Ascending aorta (tissue), 2 donors: ENCODE measurements at places on chromosomes 7 and 10. TPM values are rescaled to one million over a fixed set of nuclear protein-coding genes. Genes with fewer than 3 reads are reported as not detected.

Gene FAM237B
- total RNA-seq, result not detected

GRCh38 chr7:106216923-106217542, 67.8 kb downstream of the NAMPT start:
- peak; percentile 86 for DNase-seq
- H3K27me3 ChIP-seq, result no peaks in the 10 kb centered on the region

Gene ECHDC3
- 12.2 TPM for total RNA-seq

DNA sequence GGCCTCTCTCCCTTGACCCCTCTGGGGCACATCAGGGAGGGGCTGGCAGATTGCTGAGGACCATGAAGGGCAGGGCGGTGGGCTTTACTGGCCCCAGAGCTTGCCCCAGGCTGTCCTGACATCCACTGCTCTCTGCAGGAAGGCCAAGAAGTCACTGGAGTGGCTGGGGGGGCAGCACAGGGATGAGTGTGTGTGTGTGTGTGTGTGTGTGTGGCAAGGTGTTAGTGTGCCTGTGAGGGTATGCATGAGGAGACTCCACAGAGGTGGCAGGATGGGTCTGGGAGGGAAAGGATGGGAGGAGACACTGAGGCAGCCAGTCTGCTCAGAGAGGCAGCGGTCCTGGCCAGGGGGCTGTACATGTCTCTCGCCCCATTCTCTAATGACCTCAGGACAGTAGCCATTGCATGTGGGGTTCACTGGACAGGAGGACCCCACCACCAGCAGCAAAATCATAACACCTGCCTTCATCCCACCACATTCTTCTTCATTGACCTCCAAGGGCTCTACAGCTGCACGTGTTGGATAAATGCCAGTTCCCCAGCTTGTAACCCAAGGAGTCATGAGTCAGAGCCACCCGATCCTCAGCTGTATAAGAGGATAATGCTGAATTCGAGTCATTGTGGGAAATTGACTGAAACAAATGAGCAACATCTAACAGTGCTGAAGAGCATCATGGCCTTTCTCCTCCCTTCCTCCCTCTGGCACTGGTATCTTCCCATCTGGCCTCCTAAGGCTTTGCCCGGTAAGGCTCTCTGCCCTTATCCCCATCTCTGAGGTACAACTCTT, 720.5 kb downstream of the GRID1 start:
- no peaks in the 10 kb centered on the region for H3K27me3 ChIP-seq
- H3K27ac ChIP-seq, result no peak overlapping the region

GRCh38 chr10:11573497-11573896, 38.0 kb downstream of the USP6NL start:
- H3K27ac ChIP-seq, result no peak overlapping the region
- H3K4me1 ChIP-seq, result no peaks in the 10 kb centered on the region
- no peaks in the 10 kb centered on the region for H3K27me3 ChIP-seq
- H3K36me3 ChIP-seq, result no peaks in the 10 kb centered on the region

DNA sequence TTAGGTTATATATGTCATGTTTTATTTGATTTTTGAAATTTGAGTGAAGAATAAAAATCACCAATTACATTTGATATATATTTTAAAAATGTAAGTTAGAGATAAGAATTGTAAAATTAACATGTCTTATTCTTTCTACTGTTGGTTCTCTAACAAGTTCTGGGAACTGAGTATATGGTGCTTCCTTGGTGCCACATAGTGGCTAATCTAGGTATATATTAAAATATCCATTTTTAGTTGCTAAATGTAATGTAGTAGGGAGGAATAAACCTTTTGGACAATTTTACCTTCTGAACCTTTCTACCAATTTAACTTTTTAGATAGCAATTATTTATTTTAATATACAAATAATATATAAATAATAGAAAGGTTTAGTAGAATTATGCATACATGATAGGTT, 17.5 kb downstream of the CFAP69 start:
- no peak overlapping the region for H3K27ac ChIP-seq
- H3K27me3 ChIP-seq, result no peaks in the 10 kb centered on the region
- H3K4me3 ChIP-seq, result no peak overlapping the region
- H3K36me3 ChIP-seq, result no peaks in the 10 kb centered on the region
- H3K4me1 ChIP-seq, result peaks cover 3% of the 10 kb centered on the region

Gene GTF2IRD2
- total RNA-seq, result 0.32 TPM

GRCh38 chr10:47456794-47457527, 27.0 kb downstream of the ANXA8 start:
- DNase-seq, result no peak
- no peak overlapping the region for H3K27ac ChIP-seq
- no peak overlapping the region for H3K4me3 ChIP-seq
- H3K4me1 ChIP-seq, result no peaks in the 10 kb centered on the region
- H3K36me3 ChIP-seq, result no peaks in the 10 kb centered on the region
- no peaks in the 10 kb centered on the region for H3K27me3 ChIP-seq

Gene GRM3
- not detected for total RNA-seq

Gene AEBP1
- 1,349 TPM for total RNA-seq

- H3K36me3 ChIP-seq, result no peaks in the 10 kb centered on the region
- no peak for DNase-seq
- H3K4me1 ChIP-seq, result peaks cover 11% of the 10 kb centered on the region
- H3K27me3 ChIP-seq, result no peaks in the 10 kb centered on the region
Observed at GRCh38 chr7:108451296-108451848, 4.9 kb downstream of the NRCAM start.

- no peaks in the 10 kb centered on the region for H3K27me3 ChIP-seq
- H3K4me3 ChIP-seq, result no peak overlapping the region
- no peak overlapping the region for H3K27ac ChIP-seq
- DNase-seq, result no peak
- peaks cover 47% of the 10 kb centered on the region for H3K36me3 ChIP-seq
- H3K4me1 ChIP-seq, result no peaks in the 10 kb centered on the region
Observed at GRCh38 chr10:35046074-35046473, 44.1 kb downstream of the CUL2 start.

DNA sequence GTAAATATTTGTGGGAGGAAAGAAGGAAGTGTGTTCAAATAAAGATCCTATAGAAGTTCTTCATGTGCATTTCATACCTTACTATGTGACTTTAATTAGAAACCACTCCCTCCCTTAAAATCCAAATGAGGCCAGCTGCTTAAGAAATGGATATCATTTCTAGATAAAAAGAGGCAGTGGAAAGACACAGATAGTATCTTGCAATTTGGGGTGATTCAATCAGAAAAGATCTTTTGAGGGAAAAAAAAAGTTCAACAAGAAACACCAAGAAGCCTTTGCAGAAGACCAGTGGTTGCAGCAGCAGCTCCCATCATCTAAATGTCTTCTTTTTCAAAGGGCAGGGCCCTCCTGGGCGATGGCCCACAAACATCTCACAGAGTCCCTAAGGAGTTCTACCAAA, 200.1 kb downstream of the LRRN3 start:
- no peaks in the 10 kb centered on the region for H3K36me3 ChIP-seq
- no peak for DNase-seq
- no peak overlapping the region for H3K4me3 ChIP-seq
- no peaks in the 10 kb centered on the region for H3K4me1 ChIP-seq

GRCh38 chr7:26155531-26156375, 3.8 kb downstream of the NFE2L3 start:
- no peak for DNase-seq
- H3K4me3 ChIP-seq, result no peak overlapping the region
- no peaks in the 10 kb centered on the region for H3K36me3 ChIP-seq
- no peaks in the 10 kb centered on the region for H3K4me1 ChIP-seq

DNA sequence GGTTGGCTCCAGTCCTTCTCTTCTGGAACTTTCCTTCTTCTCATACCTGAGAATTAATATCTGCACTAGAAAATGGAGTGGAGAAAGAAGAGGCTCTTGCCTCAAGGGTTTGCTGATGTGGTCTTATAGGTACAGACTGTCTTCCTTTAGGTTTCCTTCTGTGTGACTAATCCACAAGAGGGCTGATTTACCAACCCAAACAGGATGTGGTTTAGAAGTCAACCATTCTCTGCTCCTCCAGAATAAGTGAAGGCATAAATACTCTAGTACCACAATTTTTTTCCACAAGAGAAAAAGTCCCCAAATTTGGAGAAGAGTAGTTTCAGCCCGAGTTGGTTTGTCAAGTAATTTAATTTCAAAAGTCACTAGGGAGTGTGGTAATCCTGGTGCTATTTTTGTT, 85.8 kb downstream of the NRP1 start:
- H3K27me3 ChIP-seq, result no peaks in the 10 kb centered on the region
- no peaks in the 10 kb centered on the region for H3K4me1 ChIP-seq
- no peak overlapping the region for H3K27ac ChIP-seq
- H3K36me3 ChIP-seq, result peaks cover 14% of the 10 kb centered on the region
- H3K4me3 ChIP-seq, result no peak overlapping the region

DNA sequence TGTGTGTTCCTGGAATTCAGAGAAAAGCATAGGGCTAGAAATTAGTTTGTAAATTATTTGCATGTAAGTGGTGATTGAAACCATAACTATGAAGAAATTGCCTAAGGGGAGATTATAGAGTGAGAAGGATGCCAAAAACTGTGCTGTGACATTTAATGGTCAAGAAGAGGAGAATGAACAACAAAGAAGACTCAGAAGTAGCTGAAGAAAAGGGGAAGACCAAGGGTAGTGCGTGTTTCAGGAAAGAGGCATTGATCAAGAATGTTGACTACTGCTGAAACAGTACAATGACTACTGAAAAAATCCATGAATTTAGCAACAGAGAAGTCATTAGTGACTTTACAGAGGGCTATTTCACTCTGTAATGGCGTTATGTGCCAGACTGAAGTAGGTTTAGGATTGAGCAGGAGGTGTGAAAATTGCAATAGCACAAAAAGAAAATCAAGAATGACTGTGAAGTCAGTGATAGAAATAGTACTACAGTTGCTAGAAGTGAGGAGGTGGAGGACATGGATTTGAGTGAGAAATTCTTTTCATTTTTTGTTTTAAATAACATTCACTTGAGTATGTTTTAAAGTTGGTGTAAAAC, 28.9 kb upstream of the SAMD9L start:
- DNase-seq, result no peak
- H3K4me3 ChIP-seq, result no peak overlapping the region
- no peak overlapping the region for H3K27ac ChIP-seq
- no peaks in the 10 kb centered on the region for H3K36me3 ChIP-seq
- no peaks in the 10 kb centered on the region for H3K27me3 ChIP-seq

- H3K36me3 ChIP-seq, result no peaks in the 10 kb centered on the region
- no peak for DNase-seq
- no peaks in the 10 kb centered on the region for H3K4me1 ChIP-seq
- H3K27me3 ChIP-seq, result no peaks in the 10 kb centered on the region
Observed at GRCh38 chr7:153518201-153518984, 533.8 kb upstream of the DPP6 start.

DNA sequence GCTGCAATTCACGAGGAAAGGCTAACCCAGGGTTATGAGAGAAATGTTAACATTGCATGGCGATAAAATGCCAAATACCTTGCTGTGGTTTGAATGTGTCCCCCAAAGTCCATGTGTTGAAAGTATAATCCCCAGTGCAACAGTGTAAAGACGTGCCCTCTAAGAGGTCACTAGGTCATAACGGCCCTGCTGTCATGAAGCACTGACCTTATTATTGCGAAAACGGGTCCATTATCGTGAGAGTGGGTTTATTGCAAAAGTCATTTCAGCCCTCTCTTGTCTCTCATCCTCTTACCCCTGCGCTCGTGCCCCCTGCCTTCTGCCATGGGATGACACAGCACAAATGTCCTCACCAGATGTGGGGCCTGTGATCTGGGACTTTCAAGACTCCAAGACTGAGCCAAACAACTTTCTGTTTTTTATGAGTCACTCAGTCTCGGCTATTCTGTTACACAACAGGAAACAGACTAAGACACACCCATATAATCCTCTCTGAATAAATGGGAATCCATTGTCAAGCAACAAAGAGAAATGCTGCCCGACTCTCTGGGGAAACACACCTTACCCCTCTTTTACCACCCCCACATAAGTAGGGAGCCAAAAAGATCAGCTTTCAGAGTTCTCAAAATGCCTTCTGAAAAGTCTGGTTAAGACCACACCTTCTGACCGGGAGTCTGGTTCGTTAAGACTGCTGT, 73.1 kb upstream of the UCN3 start:
- DNase-seq, result peak; percentile 75
- H3K36me3 ChIP-seq, result no peaks in the 10 kb centered on the region
- no peak overlapping the region for H3K27ac ChIP-seq
- no peaks in the 10 kb centered on the region for H3K27me3 ChIP-seq
